IMR-90 (cell line): ENCODE measurements at places on chromosomes 3 and 15. TPM values are rescaled to one million over a fixed set of nuclear protein-coding genes. Genes with fewer than 3 reads are reported as not detected.
A peak's percentile ranks its signal among the peaks of the same experiment; 100 is the strongest.

GRCh38 chr3:171772427-171773056 is 37.7 kb downstream of the PLD1 start:
- peak; percentile 76 for DNase-seq
- H3K36me3 ChIP-seq = no peaks in the 10 kb centered on the region
- no peaks in the 10 kb centered on the region for H3K27me3 ChIP-seq
- H3K4me3 ChIP-seq = no peak overlapping the region
- peaks cover 5% of the 10 kb centered on the region; the same call in 1 of the 2 replicates for H3K4me1 ChIP-seq

ZBBX gene
- total RNA-seq = not detected in 2 replicates

DNA sequence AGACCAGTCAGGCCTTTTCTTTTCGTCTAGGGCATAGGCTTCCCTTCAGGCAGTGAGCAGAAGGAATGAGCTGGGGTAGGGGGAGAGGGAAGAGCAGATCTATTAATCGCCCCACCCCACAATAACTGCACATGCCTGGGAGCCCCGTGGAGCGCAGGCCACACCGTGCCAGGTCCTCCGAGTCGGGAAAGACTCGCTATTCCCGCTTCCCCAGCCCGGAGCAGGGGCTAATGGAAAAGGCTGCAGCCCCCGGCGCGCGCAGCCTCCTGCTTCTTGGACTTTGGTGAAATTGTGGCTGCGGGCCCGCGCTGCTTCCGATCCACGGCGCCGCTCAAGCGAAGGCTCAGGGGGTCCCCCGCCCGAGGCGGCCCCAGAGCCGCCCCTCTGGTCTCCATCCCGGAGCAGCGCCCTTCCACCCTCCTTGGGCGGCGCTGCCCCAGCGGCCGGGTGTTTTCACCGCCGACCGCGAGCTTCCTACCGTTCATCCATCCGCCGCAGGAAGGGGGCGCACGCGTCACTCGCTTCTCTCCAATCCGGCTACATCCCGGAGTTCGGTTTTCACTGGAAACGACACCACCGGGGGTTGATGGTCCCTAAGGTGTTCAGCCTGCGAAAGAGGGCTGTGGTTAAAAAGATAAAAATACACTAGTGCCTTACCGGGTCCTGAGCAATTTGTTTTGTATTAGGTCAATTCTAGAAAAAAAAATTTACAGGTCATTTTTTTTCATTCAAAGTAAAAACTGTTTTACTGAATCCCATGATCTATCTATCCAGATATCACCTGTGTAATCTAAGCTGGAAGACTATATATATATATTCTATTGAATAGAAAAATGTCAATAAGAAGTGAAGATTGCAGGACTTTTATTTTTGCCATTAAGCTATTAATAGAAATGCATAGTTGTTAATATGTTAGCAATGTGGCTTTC is 4.4 kb upstream of the SYNM start:
- peaks cover 18% of the 10 kb centered on the region for H3K27me3 ChIP-seq
- no peak overlapping the region for H3K27ac ChIP-seq
- DNase-seq = peak; percentile 63

DNA sequence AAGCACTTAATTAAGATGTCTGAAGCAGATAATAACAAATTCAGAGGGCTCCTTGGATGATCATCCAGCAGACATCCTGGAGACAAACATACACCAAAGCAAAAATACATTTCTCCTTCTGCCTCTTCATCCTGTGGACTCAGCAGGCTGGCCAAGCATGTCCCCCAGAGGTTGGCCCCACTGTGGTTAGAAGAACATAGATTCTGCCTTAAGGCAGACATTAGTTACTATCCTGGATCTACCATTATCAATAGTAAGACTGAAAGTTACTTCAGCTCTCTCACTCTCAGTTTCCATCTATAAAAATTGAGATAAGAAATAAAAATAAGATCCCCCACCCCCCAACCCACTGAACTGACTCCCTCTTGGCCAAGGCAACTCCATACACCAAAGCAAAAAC is 28.6 kb upstream of the TGFBR2 start:
- no peak overlapping the region for H3K4me3 ChIP-seq
- H3K27me3 ChIP-seq = no peaks in the 10 kb centered on the region
- H3K27ac ChIP-seq = no peak overlapping the region
- no peaks in the 10 kb centered on the region for H3K36me3 ChIP-seq
- no peak for DNase-seq
- H3K4me1 ChIP-seq = peaks cover 10% of the 10 kb centered on the region

- H3K27me3 ChIP-seq = no peaks in the 10 kb centered on the region
- peaks cover 53% of the 10 kb centered on the region for H3K36me3 ChIP-seq
- H3K4me3 ChIP-seq = no peak overlapping the region
- H3K27ac ChIP-seq = no peak overlapping the region
These were observed 61.8 kb downstream of the NPTN start for GRCh38 chr15:73571346-73571745.

STARD5 gene
- 4.4 and 5.0 TPM in 2 replicates for total RNA-seq

ZWILCH gene
- total RNA-seq = 22.2 and 28.1 TPM in 2 replicates

DNA sequence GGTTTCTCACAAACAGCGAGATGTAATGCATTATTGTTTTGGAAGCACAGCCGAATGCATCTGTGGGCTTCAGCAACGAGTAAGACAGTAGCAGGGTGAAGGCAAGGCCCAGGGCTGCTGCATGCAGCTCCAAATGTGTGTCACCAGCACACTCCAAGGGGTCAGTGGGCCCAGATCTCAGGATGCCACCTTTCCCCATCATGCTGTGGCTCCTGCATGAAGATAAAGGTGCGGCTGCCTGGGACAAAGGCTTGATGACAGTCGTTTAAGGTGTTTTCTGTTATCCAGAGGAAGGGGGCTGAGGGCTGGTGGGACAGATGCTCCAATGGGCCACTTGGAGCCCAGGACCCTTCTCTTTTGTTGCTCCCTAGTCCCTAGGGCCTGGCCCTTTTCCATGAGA is 13.2 kb downstream of the C3orf22 start:
- no peaks in the 10 kb centered on the region; the same call in 1 of the 2 replicates for H3K4me1 ChIP-seq
- no peaks in the 10 kb centered on the region for H3K36me3 ChIP-seq
- H3K27me3 ChIP-seq = peaks cover 36% of the 10 kb centered on the region
- DNase-seq = no peak
- H3K27ac ChIP-seq = no peak overlapping the region
- H3K4me3 ChIP-seq = no peak overlapping the region

DNA sequence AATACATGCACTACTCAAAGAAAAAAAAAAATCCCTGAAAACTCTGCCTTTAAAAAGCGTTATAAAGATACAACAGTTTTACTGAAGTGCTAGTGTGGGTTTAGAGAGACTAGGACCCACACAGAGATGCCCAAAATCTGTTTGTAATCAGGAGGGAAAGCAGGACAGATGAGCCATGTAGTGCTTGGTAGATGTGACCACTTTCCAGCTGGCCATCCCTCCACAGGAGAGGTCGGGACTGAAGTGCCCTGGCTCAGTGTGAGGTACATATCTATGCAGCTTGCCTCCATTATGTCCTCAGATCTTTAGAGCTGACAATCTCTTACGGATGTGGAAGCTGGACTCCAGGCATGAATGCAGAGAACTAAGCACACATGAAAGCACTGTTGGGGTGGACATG is 57.5 kb upstream of the NANOGP8 start:
- H3K27me3 ChIP-seq = no peaks in the 10 kb centered on the region
- H3K4me1 ChIP-seq = peaks cover 16% of the 10 kb centered on the region
- no peaks in the 10 kb centered on the region for H3K36me3 ChIP-seq
- H3K27ac ChIP-seq = peak overlapping the region; percentile 95

LRTM1 gene
- not detected in 2 replicates for total RNA-seq

DNA sequence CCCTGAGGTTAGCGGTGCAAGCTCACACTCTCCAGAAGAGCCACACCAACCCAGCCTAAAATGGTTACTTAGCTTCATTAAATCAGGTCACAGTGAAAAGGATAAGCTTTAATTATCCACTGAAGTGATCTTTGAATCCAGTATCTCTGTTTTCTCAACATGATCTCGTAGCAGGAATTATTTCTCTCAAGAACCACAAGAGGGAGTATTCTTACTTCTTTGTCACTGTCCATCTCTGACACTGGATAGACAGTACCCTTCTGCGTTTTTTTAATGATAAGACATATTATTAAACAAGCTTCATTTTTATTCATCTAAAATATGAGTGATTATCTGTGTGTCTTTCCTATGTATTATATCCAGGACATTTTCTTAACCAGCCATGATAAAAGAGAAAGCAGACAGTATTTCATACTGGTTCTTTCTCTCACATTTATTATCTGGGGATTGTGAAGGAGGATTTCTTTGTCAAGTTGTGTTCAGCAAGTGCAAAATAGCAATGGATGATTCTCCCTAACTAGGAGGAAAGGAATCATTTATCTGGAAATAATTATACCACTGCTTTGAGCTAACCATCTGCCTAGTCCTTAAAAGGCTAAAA is 105.4 kb upstream of the CCDC54 start:
- no peaks in the 10 kb centered on the region for H3K4me1 ChIP-seq
- H3K4me3 ChIP-seq = no peak overlapping the region
- no peak overlapping the region for H3K27ac ChIP-seq
- peak; percentile 61 for DNase-seq
- H3K27me3 ChIP-seq = no peaks in the 10 kb centered on the region
- no peaks in the 10 kb centered on the region for H3K36me3 ChIP-seq

CYP8B1 gene
- not detected in 2 replicates for total RNA-seq

ZNF660 gene
- total RNA-seq = 1.3 and 1.4 TPM in 2 replicates

GRCh38 chr3:88003115-88003755 is 55.6 kb downstream of the CGGBP1 start:
- H3K4me1 ChIP-seq = no peaks in the 10 kb centered on the region
- DNase-seq = peak; percentile 49
- no peaks in the 10 kb centered on the region for H3K36me3 ChIP-seq
- H3K27me3 ChIP-seq = peaks cover 5% of the 10 kb centered on the region

DNA sequence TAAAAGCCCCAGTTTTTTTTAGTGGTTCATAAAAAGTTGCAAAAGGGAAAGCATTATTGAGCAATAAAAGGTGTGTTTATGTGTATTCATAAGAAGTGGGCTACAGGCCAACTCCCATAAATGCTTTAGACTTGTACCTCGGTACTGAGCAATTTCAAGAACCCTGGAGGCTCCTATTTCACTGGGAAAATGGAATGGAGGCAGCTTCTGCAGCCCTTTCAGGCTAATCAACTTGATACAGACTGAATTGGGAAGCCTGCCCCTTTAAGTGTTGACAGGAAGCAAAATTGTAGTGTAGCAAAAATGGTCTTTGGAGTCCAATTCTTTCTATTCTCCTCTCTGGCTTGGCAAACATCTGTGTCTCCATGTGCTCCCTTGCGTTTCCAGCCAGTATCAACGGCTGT is 118.8 kb downstream of the ECT2 start:
- no peak overlapping the region for H3K4me3 ChIP-seq
- no peak for DNase-seq
- H3K36me3 ChIP-seq = no peaks in the 10 kb centered on the region
- H3K4me1 ChIP-seq = no peaks in the 10 kb centered on the region
- peaks cover 2% of the 10 kb centered on the region; the same call in 1 of the 2 replicates for H3K27me3 ChIP-seq
